Erythroblast (primary cell): ENCODE measurements at places on chromosomes 16 and 17.

DNA sequence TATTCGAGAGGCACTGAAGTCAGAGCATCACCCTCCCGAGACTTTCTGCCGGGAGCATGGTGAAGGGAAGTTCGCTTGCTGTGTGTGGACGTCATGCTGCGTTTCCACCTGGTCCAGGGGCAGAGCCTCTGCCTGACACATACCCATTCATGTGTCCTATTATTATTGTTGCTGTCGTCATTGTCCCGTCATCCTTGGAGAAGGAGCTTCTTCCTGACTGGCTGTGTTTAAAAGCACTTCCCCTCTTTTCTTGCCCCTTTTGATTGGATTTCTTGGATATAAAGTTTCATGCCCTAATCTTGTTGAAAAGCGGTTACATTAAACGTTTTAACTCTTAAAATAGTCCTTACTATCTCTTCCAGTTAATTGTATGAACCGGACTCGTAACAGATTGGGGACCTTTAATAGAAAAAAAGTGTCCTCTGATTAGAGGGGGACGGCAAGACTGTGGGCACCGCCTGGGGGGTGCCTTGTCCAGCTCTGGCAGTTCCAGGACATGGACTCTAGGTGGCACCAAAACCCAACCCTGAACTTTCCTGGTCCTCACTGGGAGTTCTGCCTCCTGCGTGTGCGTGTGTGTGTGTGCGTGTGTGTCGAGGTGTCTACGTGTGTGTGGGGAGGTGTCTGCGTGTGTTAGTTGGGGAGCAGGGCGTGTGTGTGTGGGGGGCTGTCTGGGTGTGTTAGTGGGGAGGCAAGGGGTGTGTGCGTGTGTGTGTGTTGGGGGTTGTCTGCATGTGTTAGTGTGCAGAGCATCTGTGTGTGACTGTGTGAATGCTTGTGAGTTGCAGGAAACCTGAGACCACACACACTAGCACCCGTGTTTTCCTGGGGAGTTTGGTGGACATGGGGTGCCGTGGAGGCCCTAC is 133.3 kb upstream of the CIBAR2 start:
- DNase-seq = peak; percentile 62

DNA sequence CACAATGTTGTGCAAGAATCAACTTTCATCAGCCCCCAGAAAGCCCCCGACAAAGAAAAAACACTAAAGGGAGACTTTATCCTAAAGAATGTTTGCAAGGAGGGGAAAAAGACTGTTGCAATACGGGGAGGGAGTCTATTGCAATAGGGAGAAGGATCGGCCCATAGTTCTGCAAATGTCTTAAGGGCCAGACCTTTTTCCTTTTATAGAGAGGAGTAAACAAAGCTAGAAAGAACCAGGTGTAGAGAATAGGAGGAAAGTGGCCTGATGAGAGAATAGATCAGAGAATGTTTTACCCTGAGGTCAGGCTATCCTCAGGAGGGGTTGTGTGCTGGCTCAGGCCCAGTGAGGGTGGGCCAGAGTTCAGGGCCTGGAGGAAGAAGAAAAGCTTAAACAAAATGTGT is 8.7 kb upstream of the CAVIN1 start:
- no peak for DNase-seq

GRCh38 chr16:13397126-13397525 is 495.7 kb downstream of the SHISA9 start:
- DNase-seq = no peak

GRCh38 chr16:2096853-2097595 is 38.7 kb downstream of the PKD1 start:
- no peak for DNase-seq

DNA sequence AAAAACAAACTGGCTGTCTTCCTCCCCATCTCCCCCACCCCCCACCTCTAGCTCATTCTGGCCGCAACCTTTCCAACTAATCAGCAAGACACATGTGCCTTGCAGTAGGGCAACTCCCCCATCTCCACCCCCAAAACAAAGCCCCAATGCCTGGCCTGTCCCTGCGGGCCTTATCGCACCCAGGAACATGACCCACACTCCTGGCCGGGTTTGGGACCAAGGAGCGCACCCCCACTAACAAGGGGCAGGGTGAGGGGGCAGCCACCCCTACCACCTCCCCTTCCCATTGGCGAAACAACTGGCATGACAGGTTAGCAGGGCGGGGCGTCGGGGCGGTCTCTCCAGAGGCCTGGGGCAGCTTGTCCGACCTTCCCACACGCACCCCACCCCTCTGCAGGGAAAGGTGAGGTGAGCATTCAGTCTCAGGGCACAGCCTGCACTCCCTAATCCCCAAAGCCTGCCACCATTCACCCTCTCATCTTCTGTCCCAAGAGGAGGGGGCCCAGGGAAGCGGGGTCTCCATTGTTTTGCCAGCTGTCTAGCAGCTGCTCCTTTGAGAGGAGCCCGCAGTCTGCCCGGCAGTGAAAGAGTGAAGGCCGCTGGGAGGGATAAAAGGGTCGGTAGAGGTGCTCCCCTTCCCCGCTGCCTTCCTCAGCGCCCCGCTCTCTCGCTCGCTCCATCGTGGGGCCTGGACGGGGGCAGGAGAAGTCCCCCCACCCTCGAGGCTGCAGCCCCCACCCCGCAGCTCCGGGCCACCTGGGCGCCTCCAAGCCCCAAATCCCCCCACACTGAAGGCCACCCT is 765 bp downstream of the MYO18A start:
- DNase-seq = peak; percentile 80

DNA sequence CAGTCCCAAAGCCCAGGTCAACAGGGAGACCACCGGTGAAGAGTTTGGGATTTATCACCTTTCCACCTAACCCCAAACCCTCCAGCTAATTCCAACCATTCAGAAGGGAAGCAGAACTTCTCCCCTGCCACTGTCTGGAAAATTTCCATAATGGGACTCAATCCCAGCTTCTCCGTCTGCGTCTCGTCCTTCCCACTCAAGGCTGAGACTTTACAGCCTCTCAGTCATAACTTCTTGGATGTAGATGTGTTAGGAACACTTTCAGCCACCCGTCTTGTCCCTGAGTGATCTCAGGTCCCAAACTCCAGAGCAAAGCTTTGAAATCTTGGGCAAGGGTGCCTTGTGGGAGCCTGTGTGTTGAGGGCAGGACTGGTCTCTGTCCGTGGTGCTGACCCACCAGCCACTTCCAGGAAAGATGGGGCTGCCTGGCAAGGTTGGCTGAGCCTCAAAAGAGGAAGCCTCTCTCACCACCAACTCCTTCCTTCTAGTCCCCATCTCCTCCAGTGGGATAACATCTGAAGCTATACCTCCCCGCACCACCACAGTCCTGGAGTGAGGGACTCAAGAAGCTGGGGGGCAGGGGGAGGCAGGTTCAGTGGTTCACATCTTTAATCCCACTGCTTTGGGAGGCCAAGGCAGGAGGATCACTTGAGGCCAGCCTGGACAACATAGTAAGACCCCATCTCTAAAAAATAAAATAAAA is 9.3 kb downstream of the GAS2L2 start:
- DNase-seq = peak; percentile 37

- DNase-seq = peak; percentile 82
Measured at GRCh38 chr17:39753514-39754160, 15.9 kb downstream of the GRB7 start.

DNA sequence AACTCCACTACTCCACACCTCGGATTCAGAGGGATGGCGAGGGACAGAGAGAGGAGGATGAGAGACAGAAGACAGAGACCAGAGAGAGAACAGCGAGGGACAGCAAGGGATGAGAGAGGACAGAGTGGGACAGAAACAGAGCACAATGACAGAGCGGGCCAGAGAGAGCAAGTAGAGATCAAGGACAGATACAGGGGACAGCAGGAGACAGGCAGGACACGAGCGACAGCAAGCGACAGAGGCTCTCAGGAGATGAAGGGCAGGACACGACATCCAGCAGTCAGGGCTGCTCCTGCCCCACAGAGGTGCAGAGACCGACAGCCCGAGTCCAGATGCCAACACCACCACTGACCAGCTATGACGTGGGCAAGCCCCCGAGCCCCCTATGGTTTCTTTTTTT is 14.9 kb downstream of the CORO7 start:
- DNase-seq = no peak

- DNase-seq = no peak
Measured at GRCh38 chr17:66230922-66231591, 1.8 kb upstream of the APOH start.

GRCh38 chr16:68382296-68382718 is 66.0 kb downstream of the SMPD3 start:
- peak; percentile 9 for DNase-seq

- DNase-seq = no peak
Measured at GRCh38 chr17:21200590-21201297, 13.2 kb downstream of the TMEM11 start.

DNA sequence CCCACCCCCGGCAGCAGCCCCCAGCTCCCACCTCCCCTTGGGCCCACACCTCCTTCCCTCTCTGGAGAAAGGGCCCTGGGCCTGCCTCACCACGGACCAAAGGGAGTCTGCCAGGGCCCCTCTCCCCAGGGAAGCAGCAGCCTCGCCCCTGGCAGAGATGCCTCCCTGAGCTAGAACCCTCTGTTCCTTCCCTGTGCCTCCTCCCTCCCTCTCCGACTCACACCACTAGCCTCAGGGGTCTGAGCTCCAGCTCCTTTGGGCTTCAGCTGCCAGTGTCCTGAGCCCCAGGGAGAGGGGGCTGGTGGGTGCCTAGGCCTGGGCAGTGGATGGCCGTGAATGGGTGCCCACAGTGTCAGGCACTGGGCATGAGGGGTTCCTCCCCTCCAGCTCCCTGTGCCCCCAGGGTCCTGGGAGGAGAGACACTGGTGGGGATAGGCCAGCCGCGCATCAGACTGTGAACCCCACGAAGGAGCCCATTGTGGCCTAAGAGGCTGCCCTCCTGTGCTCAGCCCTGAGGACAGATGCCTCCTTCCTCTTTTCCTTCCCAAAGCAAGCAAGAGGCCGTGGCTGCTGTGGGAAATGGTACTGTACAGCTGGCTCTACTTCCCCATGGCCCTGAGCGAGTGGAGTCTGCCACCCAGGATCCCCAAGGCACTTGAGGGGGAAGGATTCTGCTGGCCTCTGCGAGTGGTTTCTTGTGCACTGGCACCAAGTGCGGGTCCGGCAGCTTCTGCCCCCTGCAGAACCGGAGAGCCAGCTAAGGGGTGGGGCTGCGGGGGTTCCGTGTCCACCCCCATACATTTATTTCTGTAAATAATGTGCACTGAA is 20.7 kb downstream of the MMP15 start:
- no peak for DNase-seq

DNA sequence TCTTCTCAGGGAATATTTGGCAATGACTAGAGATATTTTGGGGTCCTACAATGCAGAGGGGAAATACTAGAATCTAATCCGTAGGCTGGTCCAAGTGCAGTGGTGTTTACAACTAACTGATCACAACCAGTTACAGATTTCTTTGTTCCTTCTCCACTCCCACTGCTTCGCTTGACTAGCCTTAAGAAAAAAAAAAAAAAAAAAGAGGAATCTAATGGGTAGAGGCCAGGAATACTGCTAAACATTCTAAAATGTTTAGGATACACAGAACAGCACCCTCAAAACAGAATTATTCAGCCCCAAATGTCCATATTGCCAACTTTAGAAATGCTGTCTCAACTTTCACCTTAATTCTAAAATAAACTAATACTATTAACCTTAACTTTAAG is 49.0 kb upstream of the SKAP1 start:
- DNase-seq = no peak

- no peak for DNase-seq
Measured at GRCh38 chr17:35523296-35523695, 14.2 kb downstream of the SLFN12L start.

GRCh38 chr16:15572329-15573001 is 70.5 kb downstream of the MARF1 start:
- DNase-seq = no peak

DNA sequence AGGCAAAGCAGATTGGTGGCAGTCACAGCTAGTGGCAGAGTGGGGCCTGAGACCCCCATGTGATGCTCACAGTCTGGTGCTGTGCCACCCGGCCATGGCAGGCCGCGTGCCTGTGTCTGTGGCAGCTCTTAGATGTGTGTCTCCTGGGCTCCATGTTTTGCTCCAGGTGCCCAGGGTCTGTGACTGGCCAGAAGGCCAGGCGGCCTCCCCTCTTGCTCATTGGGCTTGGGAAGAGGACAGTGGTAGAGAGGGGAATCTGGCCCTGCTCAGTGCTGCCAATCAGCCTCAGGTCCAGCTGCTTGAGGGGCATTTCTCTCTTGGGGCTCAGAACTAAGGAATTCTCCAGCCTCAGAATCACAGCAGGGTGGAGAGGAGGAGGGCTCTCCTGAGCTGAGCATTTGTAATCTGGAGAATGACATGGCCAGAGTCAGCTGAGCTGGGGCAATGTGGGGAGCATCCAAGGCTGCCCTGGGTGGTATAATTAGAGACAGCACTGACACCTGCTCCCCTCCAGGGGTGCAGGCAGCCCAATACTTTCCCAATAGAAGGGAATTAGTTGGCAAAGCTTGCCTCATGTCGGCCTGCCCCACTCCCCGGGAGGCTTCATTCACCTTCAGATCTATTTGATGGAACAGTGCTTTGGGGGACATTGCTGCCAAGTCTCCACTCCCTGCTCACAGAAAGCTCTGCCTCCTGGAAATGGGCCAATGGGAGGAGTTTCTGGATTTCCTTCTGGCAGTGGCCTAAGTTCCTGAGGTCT is 2.7 kb upstream of the LASP1NB start:
- DNase-seq = peak; percentile 16

DNA sequence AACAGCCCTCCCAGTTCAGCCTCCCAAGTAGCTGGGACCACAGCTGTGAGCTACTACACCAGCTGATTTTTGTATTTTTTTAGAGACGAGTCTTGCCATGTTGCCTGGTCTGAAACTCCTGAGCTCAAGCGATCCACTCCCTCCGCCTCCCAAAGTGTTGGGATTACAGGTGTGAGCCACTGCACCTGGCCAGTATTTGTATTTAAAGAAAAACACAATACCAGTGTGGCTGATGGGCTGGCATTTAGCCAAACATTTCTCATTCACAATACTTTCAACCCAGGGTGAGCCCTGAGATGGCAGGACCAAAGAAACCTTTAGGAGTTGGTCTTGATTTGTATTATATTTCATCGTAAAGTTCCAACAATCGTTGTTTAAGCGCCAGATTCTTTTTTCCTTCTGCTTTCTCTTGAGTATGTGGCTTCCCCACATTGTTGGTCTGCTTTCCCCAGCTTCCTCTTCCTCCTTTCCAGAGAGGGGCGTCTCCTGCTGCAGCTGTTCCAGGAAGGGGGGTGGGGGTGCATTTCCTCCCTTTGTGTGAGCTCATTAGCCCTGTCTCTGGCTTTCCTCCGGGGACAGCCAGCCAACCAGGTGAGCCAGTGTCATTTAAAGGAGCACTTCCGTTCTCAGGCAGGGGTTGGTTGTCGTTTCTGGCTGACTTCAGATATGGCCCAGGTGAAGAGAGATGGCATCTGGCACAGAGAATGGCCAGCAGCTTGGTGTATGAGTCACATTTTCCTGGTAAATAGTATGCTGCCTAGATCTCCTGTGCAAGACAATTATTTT is 79.9 kb downstream of the GPRC5B start:
- no peak for DNase-seq
